ENCODE measurements at places on chromosomes 7 and 10. TPM values are rescaled to one million over a fixed set of nuclear protein-coding genes. Genes with fewer than 3 reads are reported as not detected.

CPA2 gene
- total RNA-seq: not detected

THSD7A gene
- total RNA-seq: 0.06 TPM

NKX1-2 gene
- total RNA-seq: 0.86 TPM

INSYN2A gene
- total RNA-seq: not detected

CYP3A7 gene
- total RNA-seq: not detected

ASAH2 gene
- total RNA-seq: 14.0 TPM

OR6V1 gene
- not detected for total RNA-seq

PRR15 gene
- 26.6 TPM for total RNA-seq

HOXA7 gene
- 2.6 TPM for total RNA-seq

FGFR2 gene
- total RNA-seq: 0.17 TPM

MTURN gene
- total RNA-seq: 6.3 TPM

CYP2C19 gene
- not detected for total RNA-seq

GDF2 gene
- not detected for total RNA-seq

DHX32 gene
- total RNA-seq: 31.0 TPM

CABCOCO1 gene
- total RNA-seq: not detected

ERVW-1 gene
- not detected for total RNA-seq

ADIRF gene
- 259 TPM for total RNA-seq

CTAGE6 gene
- not detected for total RNA-seq

TRPV5 gene
- total RNA-seq: not detected

CCL24 gene
- not detected for total RNA-seq

All from PC-3 (cell line).